GDM1 (cell line): ENCODE measurements at places on chromosomes 3 and 15.

DNA sequence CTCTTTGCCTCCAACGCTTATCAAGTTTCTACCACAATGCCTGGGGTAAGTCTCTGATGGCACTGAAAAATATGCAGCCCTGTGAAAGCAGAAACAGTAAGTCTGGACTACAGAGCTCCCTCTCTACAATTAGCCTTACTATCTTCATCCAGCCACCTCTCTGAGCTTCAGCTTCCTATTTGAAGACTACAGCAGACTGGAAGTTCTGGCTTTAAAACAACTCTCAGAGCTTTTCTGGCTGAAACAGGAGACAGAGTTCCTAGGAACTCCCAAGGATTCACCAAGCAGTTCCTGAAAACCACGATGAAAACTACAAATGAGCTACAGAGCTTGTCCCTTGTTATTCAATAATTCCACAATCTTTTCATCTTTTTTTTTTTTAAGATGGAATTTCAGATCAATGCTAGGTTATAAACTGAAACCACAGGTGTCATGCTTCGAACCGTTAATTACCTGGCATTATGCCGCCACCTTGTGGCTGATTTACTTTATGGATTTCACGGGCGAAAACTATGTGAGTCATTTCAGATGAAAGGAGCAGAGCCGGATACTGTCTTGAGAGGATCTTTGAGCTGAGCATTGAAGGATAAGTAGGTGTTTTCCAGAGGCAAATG lies 3.9 kb downstream of the CRYGS start:
- peak; percentile 59 for DNase-seq

DNA sequence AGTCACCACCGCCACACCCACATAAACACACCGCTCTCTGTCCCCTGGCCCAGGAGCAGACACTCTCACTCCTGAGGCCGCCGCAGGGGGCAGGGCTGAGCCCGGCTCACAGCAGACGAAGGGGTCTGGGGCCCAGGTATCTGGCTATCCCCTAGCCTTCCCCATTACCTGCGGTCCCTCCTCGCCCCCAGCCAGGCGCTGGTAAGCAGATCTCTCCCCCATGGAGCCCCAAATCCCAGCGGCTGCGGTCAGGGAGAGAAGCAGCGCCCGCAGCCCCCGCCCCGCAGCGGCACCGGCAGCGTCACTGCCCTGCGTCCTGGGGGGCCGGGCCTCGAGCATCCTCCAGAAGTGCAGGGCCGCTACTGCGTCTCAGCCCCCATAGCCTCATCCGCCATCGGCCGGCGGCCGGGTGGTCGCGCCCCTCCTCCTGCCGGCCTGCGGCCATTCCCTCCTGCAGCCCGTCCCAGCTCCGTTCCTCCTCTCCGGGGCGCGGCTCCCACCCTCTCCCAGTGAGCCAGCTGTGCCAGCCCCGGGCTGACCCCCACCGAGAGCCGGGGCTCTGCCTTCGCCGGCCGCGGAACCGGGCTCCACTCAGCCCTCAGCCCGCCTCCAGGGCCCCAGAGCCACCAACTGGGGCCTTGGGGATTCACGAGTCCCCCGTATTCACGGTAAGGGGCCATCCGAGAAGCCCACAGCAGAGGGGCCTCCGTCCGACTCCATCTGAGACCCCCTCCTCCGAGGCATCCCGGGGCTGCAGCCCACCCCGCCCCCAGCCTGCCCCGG lies 13.1 kb downstream of the TNK2 start:
- peak; percentile 30 for DNase-seq

GRCh38 chr3:48543271-48543866 lies 13.2 kb downstream of the PFKFB4 start:
- peak; percentile 24 for DNase-seq

DNA sequence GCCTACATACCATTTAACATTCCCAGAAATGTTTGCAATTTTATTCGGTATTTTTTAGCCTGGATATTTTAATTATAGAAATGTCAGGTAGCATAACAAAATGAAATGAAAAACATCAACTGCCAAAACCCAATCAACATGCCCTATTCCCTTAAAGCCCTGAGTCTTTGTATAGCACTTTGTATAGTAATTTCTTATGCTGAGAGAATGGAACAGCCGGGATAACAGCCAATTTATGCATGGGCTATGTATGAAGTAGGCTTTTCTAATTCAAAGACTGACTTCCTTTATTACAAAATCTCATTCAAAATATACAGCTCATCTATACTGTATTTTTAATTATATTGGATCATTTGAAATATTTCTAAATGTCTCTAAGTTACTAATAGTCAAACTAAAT lies 513.0 kb upstream of the NAALADL2 start:
- no peak for DNase-seq

- DNase-seq, result peak; percentile 56
Measured at GRCh38 chr15:94607176-94607654, 375.9 kb downstream of the MCTP2 start.

- DNase-seq, result no peak
Measured at GRCh38 chr3:191170097-191170496, 28.9 kb upstream of the OSTN start.

DNA sequence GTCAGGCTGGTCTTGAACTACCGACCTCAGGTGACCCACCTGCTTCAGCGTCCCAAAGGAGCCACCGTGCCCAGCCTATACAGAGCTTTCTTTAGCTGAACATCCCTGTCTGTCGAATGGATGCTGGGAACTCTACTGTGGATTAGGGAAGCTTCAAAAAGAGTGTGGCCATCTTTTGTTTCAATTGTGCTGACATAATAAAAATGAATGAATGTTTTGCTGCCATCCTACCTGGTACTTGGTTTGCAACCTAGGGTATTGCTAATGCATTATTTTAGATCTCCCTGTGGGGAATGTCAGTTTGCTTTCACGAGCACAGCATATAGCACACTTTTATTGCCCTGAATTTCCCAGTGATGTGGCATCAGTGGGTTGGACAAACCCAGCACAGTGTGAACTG lies 32.3 kb downstream of the CMTM6 start:
- no peak for DNase-seq

- no peak for DNase-seq
Measured at GRCh38 chr3:73225991-73226390, 164.5 kb downstream of the EBLN2 start.

DNA sequence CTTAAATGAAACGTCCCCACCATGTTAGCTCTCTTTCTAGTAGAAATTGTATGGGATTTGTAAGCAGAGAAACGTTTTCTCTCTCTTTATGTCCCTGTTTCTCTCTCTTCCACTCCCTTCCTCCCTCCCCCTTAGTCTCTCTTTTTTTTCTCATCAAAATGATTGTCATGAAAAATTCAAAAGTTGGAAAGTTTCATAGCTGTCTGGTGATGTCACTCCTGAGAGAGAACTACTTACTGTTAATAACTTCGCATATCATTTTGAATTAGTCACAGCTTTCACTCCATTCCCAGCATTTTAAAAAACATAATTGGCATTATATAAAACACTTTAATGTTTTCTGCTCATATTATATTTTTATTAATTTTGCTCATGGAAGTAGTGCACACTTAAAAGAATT lies 331.1 kb downstream of the C3orf38 start:
- no peak for DNase-seq

DNA sequence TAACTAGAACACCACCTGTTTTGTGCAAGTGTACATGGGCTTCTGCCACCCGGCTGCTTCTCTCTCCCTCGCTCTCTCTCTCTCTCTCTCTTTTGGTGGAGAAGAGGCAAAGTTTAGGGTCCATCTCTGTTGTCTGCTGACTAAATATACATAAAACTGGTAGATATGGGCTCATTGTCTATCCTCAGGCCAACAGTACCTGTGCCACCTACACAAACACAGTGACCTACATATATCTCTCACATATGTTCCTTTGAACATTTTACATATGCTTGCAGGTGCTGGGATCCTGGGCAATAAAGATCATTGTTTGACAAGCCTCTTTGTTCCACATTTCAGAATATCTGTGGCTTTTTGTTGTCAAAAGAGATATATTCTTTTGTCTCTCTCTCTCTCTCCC lies 256.3 kb upstream of the KCNH8 start:
- no peak for DNase-seq

DNA sequence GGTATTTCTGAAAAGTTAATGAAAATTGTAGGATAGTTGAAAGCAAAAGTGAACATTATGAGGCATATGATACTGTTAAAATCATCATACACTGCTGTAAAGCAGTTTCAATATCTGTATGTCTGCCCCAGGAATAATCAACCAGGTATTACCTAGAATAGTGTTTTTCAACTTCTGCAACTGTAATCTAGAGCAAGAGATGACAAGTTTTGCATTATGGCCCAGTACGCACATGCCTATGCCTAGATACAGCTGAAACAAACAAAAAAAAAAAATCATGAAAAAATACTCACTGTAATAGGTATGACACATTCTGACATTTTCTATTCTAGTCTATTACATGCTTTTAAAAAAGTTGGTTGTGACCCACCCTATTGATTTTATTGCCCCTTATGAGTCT lies 240.7 kb upstream of the ST8SIA2 start:
- DNase-seq, result no peak

DNA sequence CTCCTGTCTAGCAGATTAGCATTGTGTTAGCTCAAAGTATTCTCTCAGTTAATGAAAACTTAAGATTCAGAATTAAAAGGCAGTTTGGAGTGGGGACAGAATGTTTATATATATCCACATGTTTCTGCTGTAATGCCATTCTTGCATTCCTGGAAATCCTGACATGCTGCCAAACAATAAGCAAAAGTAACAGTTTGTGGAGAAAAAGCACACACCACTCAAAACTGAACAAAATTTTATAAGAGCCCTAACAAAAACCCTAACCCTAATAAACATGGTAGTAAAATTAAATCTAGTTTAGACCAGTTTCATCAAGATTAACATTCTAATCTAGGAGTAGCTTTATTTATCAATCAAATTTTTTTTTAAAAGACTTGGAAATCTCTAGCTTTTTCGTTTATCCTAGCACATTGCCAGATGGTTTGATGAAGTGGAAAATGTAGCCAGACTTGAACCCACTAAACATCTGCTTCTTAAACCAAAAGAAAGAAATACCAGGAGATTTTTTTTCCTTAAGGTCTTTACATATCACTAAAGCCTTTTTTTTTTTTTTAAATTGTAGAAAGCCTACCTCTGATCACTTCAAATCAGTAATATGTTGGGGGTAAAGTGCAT lies 3.7 kb downstream of the TCAIM start:
- no peak for DNase-seq

GRCh38 chr15:85024509-85025336 lies 43.1 kb downstream of the PDE8A start:
- no peak for DNase-seq

- no peak for DNase-seq
Measured at GRCh38 chr3:115922681-115923347, 299.5 kb downstream of the GAP43 start.

DNA sequence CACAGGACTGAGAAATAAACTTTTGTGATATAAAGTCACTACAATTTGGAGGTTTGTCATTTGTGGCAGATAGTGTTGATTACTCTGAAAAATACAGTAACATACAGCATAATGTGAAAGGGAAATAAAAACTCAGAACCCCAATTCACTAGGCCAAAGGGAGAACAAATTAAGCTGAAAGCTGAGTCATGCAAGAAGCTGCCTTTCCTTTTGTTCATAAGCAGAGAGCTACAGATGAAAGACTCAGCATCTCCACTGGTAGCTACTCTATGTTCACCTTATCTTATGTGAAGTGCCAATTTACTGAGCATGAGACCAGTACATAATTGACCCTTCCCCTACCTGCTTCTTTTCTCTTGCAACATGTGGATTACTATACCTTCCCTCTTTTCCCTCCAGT lies 19.3 kb upstream of the SLTM start:
- DNase-seq, result no peak

DNA sequence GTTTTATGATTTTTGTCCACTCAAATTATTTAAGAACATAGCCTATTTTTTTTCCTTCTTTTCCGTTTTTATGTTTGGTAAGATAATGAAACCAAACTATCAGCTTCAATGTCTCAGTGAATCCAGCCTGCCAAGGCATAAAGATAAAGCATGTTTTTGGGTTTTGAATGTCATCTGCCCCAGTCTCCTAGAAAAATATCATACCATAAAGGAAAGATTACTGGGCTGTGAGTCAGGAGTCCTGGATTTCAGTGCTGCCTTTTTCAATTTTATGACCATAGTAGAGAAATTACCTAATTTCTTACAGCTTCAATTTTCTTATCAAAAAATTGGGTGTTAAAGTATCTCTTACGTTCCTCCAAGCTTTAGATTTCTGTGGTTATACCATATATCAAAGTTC lies 87.5 kb downstream of the GAP43 start:
- no peak for DNase-seq

DNA sequence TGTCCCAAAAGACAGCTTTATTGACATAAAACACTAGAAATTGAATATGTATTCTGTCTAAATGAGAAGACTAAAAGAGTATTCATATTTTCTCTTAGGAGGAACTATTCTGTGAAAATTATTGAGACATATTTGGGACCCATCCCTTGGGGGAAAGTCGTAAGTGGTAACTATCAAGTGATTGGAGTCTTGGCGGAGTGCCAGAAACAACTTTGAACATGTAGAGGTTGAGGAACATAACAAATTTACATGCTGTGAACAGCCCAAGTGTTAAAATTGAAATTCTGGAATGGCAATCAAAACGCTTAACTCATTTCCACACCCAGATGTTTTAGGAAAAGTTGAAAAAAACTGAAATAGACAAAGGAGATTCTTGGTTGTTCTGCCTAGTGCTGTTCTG lies 1034.6 kb downstream of the NSUN3 start:
- no peak for DNase-seq

DNA sequence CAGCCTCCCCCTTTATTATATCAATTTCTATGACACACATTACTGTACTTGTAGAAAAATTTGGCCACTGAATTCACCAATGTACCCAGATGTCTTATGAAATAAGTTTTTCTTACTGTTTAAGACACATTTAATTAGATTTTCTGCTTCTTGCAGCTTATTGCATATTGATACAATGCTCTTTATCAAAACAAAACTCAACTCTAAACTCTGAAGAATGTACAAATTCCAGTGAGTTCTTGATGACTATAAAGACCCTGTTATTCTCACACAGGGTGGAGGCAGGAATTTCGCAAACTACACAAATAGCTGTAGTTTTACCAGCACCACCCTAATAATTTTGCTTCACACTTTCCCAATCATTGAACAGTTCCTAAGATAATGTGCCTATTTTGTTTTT lies 22.0 kb downstream of the CMTM6 start:
- DNase-seq, result no peak

GRCh38 chr3:45368382-45368781 lies 20.0 kb upstream of the LARS2 start:
- no peak for DNase-seq

DNA sequence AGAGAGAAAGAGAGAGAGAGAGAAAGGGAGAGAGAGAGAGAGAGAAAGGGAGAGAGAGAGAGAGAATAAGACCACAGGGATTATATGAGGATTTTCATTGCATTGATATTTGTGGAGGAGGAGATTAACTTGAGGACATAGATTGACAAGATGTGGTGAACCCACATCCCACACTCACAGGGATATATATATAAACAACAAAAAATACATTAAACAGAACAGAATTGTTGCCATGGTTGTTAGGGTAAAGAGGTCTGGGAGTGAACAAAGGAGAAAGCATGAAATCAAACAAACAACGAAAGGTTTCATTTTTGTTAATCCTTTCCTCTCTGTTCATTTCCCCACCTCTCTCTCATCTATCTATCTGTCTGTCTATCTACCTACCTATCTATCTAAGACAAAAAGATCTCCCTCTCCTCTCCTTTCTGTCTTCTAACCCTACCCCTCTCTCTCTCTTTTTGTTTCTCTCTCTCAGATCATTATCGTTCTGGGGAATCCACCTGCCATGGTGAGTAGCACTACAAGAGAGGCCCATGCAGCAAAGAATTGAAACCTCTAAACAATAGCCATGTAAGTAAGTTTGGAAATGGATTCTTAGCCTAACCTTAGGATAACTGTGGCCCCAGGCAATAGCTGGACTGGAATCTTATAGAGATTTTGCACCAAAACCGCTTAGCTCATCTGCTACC lies 280.9 kb downstream of the RAP2B start:
- DNase-seq, result no peak

- no peak for DNase-seq
Measured at GRCh38 chr15:66779331-66780009, 77.4 kb downstream of the SMAD6 start.
